ENCODE measurements at places on chromosomes 4 and X.
A peak's percentile ranks its signal among the peaks of the same experiment; 100 is the strongest.

DNA sequence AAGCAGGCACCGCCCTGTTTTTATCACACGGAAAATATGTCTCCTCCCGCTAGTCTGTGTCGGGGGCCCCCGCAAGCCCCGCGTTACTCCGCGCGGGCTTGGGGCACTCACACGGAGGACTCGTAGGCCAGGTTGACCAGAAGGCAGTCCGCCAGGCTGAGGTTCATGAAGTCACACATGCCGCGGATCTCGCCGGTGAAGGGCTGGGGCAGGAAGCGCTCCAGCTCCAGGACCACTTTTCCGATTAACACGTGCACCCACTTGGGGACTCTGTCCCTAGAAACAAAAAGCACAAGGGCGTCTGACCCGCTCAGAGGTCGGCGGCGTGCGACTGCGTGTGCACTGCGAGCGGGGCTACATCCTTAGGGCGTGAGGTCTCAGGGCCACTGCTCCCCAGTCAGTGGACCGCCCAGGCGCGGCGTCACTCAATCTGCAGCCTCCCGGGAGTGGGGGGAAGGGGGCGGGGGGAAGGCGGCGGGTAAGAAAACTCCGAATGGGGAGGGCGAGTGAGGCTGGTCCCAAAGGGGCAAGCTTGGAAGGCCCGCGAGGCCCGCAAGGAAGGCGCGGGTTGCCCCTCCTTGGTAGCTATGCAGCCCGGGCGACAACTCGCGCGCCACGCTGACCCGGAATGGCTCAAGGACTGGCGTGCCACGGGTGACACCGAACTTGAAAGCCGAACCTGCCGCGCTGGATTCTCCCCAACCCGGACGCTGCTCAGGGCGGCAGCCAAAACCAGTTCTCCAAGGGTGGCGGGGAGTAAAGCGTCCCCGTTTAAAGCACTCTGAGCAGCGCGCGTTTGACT, 722 bp downstream of the NAAA start:
- DNase-seq = peak; percentile 49

DNA sequence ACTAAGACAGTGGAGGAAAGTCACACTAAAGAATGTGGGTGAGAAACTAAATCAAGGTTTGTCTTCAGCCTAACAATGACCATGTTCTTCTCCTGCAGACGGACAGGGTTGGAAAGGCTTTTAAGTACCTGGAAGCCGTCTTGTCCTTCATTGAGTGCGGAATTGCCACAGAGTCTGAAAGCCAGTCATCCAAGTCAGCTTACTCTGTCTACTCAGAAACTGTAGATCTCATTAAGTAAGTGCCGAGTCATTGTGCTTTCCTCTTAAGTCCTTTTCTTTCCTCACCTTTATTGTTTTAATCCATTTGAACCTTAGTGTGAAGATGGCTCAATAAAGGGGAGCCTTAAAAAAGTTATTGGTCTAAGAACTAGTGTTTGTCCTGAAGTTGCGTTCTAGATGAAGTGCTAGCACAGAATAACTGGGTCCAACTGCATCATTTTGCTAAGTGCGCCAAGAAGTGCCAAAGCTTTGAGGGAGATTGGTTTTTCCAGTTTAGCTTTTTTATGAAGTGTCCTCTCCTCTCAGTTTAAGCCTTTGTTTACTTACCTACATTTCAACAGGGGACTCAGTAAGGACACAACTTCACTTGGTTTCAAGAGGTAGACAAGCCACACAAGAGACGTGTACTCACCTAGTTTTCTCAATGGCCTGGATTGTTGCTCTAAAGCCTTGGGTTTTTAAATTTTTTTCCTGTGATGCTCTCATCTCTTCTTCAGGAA, 89.3 kb downstream of the KLHL8 start:
- no peak for DNase-seq

- no peak for DNase-seq
These were observed 24.1 kb downstream of the FRMPD4 start for GRCh38 chrX:12162420-12162819.

- peak; percentile 68 for DNase-seq
These were observed 85.5 kb downstream of the BCOR start for GRCh38 chrX:40012039-40012867.

- DNase-seq = no peak
These were observed 103.8 kb downstream of the GABRB1 start for GRCh38 chr4:47135210-47135609.

DNA sequence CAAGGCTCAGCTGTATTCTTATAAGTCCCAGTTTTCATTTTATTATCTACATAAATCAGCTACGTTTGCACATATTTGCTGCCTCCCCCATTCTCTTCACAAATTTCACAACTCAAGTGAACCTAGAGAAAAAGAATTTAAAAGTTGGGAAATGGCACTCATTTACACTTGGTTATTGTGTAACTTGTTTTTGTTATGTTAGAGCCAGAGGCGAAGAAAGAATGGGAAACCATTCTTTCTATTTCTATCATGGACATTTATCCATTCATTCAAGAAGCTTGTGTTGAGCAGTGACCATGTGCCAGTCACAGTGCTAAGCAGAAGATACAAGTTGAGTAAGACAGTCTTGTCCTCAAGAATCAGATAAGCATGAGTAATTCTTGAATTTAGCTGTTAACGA, 13.5 kb downstream of the LIAS start:
- peak; percentile 56 for DNase-seq

GRCh38 chr4:21041708-21042107, 341.4 kb downstream of the PACRGL start:
- no peak for DNase-seq

- peak; percentile 82 for DNase-seq
These were observed 40.8 kb upstream of the NUDT6 start for GRCh38 chr4:122963216-122963615.

GRCh38 chrX:21479695-21480270, 105.6 kb downstream of the CNKSR2 start:
- peak; percentile 75 for DNase-seq

GRCh38 chr4:89492581-89493071, 185.0 kb upstream of the GPRIN3 start:
- DNase-seq = peak; percentile 90

DNA sequence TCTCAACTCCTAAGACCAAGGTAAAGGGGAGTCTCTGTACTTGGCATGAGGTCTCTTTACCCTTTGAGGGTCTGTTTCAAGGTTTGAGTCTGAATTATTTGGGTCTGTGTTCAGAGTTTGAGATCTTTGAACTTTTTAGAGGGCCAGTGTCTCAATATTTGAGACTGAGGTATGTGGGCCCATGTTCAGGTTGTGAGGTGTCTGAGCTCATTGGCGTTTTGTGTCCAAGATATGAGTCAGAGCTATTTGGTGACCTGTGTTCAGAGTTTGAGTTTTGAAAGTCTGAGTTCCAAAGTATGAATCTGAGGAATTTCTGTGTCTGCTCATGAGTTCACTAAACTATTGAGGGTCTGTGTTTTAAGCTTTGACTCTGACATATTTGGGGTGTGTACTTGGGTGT, 36.7 kb upstream of the PAGE4 start:
- no peak for DNase-seq

DNA sequence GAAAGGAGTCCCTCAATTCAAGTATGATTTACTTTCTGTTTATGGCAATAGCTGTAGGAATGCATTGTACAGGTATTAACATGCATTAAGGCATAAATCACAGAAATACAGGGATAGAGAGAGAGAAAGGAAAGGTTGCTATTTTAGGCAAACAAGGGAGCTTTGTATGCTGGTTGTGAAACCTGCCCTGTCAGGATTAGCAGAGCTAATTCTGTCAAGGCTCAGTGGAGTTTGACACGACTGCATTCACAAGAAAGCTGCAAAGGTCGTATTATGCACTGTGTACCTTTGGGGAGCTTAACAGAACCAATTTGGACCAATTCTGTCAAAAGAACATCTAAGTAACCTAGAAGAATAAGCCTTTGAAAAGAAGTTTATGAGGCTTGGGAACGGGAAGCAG, 239.3 kb downstream of the GRIA2 start:
- DNase-seq = no peak

GRCh38 chr4:94722270-94722669, 35.5 kb upstream of the BMPR1B start:
- DNase-seq = no peak

DNA sequence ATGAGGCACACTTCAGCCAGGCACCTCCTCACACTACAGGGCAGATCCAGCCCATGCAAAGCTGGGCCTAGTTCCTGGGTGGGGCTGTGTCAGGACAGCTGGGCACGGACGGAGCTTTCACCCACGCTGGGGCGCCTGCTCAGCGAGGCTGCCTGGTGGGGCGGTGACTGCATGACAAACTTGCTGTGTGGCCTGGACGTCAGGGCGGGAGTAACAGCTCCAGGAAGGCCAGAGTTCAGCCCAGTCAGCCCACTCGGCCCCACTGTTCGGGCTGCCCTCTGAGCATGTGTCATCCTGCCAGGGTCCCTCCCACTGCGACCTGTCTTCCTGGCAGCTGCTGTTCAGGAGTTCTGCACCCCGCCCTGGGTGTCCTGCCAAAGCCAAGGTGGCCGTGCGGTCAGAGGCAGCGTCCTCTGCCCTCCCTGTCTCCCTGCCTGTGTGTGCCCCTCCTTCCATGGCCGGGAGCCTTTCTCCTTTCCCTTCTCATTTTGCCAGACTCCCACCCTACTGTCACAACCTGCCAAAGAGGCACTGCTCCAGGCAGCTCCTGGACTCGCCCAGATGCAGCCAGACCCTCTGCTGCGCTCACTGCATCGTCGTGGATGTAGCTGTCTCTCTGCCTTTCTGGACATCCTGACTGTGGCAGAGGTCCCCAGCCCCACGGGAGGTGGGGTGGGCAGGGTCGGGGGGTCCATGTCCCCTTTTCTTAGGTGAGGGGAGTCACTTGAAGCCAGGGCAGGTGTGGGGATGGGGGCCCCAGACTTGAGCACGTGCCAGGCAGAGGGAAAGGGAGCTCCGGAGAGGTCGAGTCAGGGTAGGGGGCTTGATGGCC, 33.0 kb upstream of the KIAA0232 start:
- DNase-seq = peak; percentile 40

DNA sequence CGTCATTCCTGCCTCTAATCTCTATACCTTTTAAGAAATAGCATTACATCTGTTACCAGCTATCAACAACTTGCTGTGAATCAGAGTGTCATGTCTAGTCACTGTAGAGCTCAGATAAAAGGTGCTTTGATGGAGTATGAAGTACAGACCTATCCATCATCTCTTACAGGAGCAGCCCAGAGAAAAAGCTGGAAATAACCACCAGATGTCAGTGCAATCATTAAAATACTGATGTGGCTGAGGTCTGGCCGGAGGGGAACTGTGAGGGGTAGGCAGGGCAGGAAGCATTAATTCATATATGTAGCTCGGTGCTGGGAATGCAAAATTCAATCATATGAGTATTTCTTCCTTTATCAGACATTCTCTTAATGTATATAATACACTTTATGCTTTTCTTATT, 100.6 kb downstream of the AKAP4 start:
- peak; percentile 8 for DNase-seq

DNA sequence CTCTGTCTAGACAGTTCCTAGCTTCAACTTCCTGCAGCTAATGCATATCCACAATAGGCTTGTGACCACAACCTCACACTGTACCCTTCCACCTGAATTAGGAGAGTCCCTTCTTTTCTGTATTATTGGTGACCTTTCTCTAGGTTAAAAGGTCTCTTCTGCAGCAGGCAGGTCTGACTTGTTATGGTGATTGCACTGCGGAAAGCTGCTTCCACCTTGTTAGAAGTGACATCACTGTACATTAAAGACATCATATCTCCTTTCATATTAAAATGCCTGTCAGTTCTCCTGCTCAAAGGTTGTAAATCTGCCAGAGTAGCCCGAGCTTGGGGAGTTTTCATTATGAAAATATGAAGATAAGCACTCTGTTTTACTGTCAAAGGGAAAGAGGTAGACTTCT, 21.5 kb upstream of the LSM6 start:
- DNase-seq = no peak

- peak; percentile 67 for DNase-seq
These were observed 169.9 kb downstream of the CPE start for GRCh38 chr4:165548702-165549101.

DNA sequence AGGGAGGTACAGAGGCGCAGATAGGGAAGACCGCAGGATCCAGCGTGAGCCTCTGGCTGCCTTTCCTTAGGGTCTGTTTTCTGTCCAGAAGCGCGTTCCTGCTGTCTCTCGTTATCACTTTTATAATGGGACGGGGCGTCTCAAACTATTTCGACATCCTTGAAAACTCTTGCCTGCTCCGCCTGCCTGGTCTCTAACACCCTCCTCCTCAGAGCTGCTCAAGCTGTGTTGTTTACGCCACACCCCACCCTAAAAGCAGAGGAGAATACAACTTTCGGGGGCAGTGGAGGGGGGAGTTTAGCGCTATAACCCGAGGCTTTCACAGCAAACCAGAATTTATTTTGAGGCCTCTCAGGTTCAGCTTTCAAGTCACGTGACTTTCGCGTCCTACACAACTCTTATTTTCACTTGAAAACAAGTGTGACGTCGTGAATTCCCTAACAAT, 646 bp upstream of the FAM3A start:
- DNase-seq = peak; percentile 92

DNA sequence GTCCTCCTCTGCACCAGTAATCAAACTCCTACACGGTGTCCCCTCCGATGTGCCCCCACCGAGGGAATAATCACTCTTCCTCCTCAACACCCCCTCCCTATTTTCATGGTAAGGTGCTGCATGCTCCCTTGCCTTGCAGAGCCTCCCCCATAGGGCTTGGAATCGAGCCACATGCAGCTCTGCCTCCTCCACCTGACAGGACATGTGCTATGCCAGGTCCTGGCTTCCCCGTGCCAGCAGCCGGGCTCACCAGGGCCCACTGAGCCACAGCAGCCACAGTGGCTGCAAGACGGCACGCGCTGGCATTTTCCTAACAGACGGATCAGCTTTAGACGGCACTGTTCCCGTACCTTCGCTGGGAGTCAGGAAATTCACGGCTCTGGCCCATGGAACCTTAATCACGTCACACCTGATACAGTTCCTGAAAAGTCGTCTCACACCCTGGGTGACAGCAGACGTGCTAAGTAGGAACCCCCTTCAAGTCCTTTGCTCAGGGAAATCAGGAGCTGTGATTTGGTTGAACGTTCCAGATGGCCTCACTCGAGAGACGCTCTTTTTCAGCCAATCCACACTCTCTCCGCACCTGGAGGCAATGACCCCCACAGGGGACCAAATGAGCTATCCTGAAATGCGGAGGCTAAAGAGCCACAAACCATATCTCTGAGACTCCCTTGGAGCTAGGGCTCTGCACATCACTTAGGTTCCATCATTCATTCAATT, 63.2 kb downstream of the JAKMIP1 start:
- DNase-seq = no peak

DNA sequence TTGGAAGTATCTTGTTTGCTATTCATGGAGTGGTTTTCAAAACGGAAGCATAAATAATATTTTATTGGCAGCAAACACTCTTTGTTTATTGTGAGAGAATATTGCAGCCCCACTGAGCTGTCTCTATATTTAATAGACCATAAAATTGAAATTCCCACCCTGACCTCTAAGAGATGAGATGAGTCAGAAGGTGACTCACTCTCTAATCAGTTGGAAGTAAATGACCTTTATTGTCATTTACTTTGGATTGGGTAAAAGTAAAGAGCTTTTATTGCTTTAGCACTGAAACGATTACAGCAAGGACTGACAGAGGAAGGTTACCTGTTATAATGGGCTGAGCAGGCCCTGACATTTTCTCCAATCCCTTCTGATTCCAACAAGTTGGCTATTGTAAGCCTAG, 55.0 kb downstream of the SYTL5 start:
- peak; percentile 32 for DNase-seq

GRCh38 chr4:68732653-68733466, 62.4 kb upstream of the UGT2B15 start:
- DNase-seq = no peak

- DNase-seq = peak; percentile 59
These were observed 113.6 kb downstream of the GLUD2 start for GRCh38 chrX:121160987-121161386.

All from cardiac fibroblast (primary cell).